ENCODE measurements at places on chromosomes 1 and 21.

GRCh38 chr1:223140611-223141405, 2.2 kb downstream of the TLR5 start:
- no peak for DNase-seq

DNA sequence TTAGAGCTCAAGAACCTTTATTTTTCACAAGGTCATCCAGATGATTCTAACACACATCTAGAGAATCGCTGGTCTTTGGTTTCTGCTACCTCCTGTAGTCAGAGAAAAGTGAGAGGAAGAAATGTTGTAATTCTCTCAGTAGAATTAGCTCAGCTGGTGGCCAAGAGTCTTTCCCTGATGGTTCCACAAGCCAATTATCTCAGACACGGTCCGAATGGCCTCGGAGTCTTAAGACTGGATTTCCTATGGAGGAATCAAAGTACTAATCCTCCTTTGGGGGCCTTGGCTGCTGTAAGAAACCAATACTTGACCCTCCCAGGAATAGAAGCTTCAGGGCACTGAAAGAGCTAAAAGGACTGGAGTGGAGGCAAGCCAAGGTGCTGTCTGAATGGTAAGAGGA, 1.8 kb downstream of the TMEM81 start:
- no peak for DNase-seq

DNA sequence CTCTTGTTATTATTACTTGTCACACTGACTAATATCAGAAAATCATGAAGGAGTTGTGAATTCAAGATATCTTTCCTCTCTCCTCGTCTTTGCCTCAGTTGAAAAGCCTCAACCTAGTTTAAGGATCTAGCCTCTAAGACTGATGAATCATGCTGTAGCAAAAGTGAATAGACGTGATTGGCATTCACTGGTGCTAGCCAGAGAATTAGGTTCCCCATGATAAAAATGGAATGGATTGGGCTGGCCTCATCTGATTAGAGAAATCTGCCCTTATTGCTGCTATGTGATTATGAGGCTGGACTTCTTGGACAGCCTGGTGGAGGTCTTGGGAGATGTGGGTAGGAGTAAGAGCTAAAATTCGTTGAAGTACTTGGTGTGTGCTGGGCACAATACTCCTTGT, 208.2 kb downstream of the BACH1 start:
- no peak for DNase-seq

- DNase-seq = no peak
These were observed 1.2 kb downstream of the FMO5 start for GRCh38 chr1:147223740-147224615.

- DNase-seq = peak; percentile 16
These were observed 16.6 kb downstream of the STX12 start for GRCh38 chr1:27789540-27790041.

DNA sequence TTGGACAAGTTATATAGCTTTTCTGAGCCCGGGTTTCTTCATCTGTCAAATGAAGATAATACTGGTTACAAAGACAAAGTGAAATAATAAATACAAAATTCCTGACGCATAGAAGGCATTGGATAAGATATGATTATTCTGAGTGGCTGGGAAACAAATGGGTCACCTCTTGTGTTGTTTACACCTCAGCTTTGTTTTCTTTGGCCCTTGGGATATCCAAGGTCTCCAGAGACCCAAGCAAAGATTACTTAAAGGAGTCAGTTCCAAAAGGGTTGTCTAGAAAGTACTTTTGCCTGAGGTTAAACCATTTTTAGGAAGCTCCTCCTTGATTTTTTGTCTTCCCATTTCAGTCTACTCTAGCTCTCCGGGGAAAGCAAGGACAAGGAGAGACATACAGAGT, 9.7 kb downstream of the KHDRBS1 start:
- DNase-seq = no peak

DNA sequence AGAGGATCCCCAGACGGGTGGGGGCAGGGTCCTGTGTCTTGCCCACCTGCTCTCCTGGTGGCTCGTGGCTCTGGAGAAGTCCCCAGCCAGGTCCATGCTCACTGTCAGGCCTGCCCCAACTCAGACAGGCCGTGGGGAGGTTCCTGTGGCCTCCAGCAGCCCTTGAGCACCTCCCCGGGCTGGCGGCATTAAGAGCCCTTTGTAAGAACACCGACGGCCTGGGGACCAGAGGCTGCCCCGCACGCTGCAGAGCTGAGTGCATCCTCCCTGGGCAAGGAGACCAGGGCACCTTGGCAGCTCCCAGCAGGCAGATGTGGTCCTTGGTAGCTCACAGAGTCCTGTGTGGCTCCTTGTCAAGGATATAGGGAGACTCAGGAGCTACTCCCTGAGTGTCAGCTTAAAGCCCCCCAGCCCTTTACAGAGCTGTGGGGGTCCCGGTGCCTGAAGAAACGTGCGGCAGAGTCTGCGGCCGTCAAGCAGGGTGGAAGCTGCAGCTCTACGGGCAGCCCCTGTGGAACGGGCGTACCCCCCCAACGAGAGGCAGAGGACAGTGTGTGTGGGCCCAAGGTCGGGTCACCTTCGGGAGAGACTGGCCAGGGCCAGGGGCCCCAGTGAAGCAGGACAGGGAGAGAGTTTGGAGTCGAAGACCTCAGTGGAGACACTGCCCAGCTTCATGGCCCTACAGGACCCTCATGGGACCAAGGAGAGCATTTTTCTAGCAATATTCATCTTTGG, 118.6 kb downstream of the PRDM16 start:
- no peak for DNase-seq

DNA sequence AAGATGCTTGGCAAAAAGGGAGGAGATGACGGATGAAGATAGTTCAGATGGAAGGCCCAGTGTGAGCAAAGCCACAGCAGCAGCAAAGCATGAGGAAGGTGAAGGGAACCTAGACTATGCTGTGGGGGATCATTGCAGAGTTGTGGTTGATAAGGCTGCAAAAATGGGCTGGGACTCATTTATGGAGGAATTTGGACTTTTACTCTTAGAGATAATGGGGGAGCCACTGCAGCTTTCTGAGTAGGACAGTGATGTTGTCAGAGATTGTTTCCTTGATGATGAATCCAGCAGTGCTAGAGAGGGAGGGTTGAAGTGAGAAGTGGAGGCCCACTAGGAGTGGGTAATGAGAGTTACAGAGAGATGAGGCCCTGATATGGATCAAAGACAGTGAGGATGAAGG, 2.1 kb upstream of the C8A start:
- DNase-seq = no peak

DNA sequence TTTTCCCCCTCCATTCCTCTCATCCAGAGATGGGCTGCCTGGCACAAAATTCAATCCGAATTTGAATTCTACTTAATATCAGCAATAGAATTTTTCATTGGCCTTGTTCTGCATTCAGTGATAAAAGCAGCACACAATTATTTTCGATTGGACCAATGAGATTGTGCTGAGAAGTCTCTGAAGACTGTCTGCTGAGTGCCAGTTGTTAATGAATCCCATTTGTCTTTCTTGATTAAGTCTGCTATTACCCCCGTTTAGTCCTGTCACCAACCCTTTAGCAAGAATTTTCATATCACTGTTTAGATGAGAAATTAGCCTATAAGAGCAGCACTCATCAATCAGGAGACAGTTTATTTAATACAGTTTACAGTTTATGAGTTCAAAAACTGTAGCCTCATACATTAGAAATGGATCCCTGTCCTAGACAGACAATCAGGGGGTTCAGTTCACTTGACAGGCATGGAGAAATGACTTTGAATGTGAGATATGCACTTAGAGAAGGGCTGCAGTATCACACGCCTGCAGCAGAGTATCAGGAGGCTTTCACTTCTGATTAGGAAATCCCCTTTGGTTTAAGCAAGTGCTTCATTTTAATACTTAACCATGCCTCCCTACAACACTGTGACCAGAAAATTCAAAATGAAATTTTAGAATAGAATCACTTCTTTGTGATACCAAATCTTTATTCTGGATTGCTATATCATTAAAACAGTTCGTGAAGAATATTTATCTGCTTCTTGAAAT, 304.7 kb upstream of the PTBP2 start:
- DNase-seq = no peak

- peak; percentile 5 for DNase-seq
These were observed 247.4 kb upstream of the C1orf174 start for GRCh38 chr1:4147509-4147908.

Measured in globus pallidus (tissue), 1 donor.